M059J (cell line): ENCODE measurements at places on chromosomes 4 and X.

GRCh38 chrX:42247241-42247640, 323.9 kb upstream of the CASK start:
- peak; percentile 49 for DNase-seq

- no peak for DNase-seq
These were observed 39.8 kb downstream of the AWAT2 start for GRCh38 chrX:70009970-70010369.

DNA sequence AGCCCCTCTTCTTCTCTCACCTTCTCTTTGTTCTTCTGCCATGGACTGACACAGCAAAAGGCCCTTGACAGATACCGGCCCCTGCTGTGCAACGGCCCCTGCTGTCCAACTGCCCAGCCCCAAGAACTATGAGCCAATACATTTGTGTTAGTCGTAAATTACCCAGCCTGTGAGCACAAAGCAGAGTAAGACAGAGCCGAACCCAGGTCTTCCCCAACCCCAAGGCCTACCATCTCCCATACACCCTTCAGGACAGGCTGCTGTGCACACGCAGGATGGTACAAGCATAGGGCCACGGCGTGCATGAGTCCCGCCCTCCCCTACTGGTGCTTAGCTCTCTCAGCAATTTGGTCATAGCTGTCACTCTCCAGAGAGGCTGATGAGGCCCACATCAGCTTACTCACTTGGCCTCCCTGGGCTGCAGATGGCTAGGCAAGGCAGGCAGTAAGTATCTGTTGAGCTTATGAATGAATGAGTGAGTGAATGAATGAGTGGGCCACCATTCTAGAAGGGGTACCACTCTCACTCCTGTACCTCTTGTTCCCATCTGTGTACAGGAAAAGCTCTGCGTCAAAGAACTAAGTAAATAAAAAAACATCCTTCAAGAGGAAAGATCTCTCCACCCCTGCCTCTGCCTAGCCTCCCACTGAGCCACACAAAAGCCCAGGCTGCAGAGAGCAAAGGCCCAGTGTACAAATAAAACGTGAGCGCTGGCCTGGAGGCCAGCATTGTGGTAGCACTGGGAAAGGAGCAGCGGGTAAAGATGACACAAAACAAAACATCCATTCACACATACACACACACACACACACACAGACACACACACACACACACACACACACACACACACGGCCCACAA, 13.9 kb downstream of the WDR1 start:
- no peak for DNase-seq

GRCh38 chrX:102808336-102808735, 87.8 kb downstream of the GPRASP3 start:
- peak; percentile 37 for DNase-seq

DNA sequence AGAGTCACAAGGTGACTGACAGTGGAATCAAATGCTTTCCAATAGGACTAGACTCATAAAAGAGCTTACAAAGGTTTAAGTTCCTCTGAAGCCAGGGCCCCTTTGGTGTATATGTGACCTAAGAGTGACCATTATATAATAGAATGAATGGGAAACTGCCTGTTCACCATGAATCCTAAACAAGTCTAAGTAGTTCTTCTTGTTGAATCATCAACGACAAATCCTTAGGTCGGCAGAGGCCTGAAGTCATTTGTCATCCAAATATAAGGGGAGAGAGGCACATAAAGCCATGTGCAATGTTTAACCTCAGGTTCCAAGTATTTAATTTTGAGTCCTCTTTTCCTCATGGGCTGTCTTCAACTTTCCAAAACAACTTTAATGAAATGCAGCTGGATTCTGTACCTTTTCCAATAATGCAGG, 122.4 kb downstream of the RASL11B start:
- peak; percentile 15 for DNase-seq

DNA sequence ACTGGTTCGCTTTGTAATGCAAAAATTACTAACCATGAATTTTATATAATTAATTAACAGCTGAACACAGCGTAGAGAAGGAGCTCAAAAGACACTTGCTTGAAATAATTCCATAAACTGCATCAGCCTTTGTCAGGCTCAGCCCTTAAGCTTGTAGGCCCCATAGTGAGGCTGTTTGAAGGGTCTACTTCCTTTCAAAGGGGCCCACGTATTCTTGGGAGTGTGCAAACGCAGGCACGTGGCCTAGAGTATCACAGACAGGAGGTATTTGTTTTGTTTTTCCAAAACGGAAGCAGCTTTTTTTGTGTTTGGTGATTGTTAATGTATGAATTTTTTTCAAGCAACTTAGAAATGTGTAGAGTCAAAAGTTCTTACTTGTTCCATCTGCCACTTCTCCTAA, 25.6 kb upstream of the EGF start:
- no peak for DNase-seq

DNA sequence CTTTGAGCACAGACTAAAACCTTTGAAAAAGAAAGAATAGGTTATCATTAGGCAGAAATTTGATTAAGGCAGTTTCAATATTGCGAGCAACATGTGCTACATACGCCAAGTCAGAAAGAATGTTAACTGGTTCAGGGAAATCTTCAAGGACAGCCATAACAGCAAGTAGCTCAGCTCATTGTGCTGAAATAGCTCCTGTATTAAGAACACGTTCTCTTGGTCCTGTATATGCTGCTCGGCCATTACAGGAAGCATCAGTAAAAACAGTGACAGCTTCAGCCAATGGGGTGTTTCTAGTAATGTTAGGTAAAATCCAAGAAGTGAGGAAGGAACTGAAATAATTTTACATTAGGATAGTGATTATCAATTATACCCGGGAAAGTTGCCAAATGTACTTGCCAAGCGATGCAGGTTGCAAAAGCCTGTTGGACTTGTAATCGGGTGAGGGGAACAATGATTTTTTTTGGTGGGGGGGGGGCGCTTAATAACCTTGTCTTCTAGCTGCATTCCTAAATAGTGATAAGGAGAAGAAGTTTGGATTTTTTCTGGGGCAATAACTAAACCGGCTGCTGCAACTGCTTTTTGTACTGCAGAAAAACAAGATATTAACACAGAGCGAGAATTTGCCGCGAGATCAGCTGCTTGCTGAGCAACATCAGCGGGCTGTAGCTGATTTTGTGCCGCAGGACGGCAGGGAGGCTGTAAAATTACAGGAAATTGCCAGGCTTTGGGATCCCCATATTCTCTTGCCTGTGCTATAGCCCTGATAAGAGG, 49.4 kb upstream of the RASSF6 start:
- DNase-seq, result no peak

DNA sequence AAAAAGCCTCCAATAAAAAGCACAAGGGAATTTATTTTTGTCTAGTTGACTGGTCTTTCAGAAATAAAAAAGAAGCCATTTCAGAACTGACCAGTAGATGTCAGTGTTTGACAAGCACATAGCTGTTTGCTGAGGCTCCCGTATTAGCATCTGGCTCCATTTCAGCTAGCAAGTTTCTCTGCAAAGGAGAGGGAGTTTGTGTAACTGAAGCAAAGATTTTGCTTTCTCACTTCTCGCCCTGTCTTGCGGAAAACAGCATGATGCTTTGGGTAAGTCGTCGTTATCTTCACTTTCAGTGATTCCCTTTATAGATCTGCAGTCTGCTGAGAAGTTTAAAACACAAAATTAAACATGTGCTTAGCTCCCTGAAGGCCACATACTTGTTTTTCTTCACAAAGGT, 85.5 kb downstream of the CT47B1 start:
- peak; percentile 77 for DNase-seq
